DMS153 (cell line): ENCODE measurements at places on chromosomes 16 and 17.

DNA sequence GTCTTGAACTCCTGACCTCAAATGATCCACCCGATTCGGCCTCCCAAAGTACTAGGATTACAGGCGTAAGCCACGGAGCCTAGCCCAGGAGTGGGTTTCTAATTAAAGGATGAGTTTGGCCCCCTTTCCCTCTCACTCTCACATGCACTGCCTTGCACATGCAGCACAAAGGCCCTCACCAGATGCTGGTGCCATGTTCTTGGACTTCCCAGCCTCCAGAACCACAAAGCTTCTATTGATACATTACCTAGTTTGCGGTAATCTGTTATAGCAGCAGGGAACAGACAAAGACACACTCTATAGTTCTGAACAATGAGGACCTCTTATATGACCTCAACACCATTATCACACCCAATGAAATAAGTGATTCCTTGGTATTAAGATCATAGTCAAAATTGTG lies 17.9 kb upstream of the ITGAD start:
- DNase-seq, result no peak

DNA sequence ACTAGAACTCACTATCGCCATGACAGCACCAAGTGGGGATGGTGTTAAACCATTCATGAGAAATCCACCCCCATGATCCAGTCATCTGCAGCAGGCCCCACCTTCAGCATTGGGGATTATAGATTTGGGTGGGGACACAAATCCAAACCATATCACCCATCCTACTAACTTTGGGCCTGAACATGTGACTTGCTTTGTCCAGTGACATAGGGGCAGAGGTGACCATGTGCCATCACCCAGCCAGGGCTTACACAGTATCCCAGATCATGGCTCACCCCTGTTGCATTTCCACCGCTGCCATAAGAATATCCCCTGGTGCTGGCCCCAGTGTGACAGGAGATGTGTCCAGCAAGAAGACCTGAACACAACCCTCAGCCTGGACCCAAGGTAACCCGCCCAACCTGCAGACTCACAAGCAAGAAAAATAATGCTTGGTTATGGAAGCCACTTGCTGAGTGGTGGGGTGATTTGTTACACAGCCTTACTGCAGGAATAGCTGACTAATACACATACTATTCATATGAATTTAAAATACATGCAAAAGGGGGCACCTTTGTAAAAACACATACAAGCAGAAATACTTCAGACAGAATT lies 130.9 kb downstream of the GSG1L start:
- DNase-seq, result no peak

GRCh38 chr16:55021595-55022475 lies 91.2 kb downstream of the IRX5 start:
- DNase-seq, result no peak

- no peak for DNase-seq
These were observed 581 bp downstream of the CHST5 start for GRCh38 chr16:75535211-75535843.

DNA sequence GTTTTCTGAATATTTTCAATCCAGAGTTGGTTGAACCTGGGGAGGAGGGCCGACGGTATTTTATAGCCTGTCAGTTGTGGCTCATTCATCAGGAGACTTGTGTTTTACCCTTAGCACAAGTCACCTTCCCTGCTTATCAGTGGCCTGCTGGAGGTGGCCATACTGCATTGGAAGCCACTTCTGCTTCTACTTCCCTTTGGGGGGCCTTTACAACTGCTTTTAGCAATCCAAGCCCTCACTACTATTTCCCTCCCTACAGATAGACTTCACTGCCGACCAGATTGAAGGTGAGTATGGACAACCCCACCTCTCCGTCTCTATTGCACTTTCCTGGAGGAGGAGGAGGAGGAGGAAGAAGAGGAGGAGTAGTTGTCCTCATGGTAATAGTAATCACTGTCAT lies 4.4 kb downstream of the MYL4 start:
- DNase-seq, result no peak

DNA sequence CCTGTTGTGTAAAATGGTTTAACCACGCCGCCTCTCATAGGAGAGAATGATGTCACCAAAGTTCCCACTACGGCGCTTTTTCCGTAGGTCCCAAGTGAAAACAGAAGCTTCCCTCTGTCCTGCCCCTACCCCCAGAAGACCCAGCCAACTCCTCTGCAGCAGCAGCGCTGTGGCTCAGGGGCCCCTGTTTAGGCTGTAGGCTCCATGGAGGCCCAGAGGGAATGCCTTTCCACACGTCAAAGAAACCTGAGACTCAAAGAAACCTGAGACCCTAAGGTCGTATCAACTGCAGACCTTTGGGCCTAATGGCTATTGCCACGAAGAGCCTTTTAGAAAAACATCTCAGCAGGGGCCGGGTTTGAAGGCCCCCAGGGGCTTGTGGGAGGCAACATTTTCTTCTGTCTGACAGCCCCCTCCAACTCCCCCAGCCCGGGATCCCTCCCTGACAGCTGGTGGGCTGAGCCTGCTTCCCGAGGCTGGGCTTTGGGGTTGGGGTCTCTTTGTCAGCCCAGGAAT lies 43.1 kb upstream of the MEAK7 start:
- DNase-seq, result no peak

DNA sequence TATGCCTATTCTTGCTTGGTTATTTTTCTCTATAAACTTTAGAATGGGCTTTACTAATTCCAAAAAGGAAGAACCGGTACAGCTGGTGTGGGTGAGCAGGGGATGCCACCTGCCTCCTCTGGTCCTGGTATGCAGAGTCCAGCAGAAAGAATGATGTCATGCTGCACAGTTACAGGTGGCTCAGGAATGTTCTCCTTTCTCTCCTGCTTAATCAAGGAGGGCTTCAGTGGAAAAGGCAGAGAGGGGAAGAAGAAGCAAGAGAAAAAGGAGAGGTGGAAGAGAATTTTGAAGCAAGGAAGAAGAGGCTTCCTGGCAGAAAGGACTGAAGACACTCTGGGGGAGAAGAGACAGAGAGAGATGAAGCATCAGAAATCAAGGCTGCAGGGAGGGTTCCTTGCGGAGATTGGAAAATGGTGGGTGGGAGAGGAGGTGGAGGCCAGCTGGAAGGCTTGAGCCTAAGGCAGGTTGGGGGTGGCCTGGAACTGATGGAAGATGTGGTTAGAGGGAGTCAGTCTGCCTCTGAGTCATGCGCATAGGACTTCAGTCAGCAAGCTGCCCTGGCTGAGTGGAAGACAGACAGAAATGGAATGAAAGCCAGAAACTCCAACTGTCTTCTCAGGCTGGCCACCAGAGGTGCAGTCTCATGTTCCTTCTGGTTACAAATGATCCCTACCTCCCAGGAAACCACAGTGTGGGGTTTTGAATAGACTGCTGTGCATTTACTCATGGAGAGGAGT lies 64.6 kb upstream of the CRHR1 start:
- no peak for DNase-seq

- DNase-seq, result no peak
These were observed at the start of gene C17orf113 for GRCh38 chr17:42050393-42051012. TSS of gene C17orf113 (minus strand) at chr17:42050601. CDS start at chr17:42043376, 7,225 bp downstream.

- no peak for DNase-seq
These were observed 39.8 kb upstream of the DYNLRB2 start for GRCh38 chr16:80500961-80501525.

DNA sequence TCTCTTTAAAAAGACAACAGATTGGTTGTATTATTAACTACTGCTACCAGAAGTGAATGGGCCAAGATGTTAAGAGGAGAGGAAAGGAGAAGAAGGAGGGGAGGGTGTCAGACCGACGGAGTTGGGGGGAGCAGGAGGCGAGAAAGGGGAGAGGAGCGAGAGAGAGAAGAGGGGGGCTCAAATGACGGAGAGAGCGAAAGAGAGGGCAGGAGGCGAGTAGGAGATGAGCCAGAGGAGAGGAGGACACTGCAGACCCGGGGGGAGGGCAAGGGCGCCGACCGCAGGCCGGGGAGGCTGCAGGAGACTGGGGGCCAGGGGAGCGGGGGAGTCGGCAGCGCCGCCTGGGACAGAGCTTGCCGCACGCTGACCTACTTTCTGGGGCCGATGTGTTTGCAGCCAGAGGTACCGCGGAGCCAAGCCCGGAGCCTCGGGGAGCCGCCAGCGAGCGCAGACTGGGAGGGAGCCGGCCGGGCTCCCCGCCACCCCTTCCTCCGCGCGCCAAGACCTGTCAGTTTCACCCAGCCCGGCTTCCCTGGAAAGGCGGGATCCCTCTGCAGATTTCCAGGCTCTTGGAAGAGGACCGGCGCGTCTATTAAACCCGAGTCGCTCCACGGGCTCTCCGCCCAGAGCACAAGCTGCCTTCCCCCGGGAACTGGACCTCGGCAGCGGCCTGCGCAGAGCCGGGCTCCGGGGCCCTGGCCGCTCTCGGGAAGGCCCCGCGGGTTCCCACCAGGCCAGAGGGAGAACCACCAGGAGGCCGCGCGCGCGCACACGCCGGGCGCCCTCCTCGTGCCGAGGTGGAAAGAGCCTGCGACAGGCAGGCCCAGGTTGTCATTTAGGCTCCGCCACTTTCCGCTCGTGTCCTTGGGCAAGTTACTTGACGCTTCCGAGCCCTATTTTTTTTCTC lies 74.6 kb downstream of the CMC2 start:
- DNase-seq, result no peak

- no peak for DNase-seq
These were observed 2.5 kb upstream of the C16orf90 start for GRCh38 chr16:3497771-3498170.

GRCh38 chr16:49855822-49856671 lies at the start of gene ZNF423:
TSS of gene ZNF423 (minus strand) at chr16:49856112. CDS start at chr16:49855774, 338 bp downstream.
- no peak for DNase-seq

DNA sequence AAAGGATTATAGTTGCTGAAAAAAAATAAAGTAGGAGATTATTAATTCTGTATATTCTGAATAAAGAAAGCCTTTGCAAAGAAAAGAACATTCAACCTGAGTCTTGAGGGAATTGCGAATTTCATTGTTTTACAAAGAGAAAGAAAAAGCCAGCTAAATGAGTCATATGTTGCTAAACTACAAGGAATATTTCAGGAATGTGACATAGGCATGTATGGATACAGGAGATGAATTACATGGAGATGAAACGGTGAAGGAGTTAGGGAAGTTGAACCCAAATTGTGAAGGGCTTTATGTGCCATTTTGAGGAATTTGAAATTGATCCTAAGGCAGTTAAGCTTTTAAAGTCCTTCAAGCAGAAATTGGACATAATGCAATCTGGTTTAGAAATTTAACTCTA lies 177.3 kb upstream of the RBL2 start:
- DNase-seq, result no peak

GRCh38 chr17:42518755-42519545 lies 17.1 kb upstream of the NAGLU start:
- no peak for DNase-seq

DNA sequence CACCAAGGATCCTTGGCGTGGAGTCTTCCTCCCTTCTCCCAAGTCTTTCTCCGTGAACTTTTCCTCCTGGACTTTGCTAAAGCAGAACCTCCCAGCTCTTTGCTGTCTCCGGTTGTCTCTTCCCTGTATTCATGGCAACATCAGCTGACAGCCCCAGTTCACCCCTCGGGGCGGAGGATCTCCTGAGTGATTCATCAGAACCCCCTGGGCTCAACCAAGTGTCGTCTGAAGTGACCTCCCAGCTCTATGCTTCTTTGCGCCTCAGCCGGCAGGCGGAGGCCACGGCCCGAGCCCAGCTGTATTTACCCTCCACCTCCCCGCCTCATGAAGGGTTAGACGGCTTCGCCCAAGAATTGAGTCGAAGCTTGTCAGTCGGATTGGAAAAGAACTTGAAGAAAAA lies 943 bp downstream of the CNTROB start:
- no peak for DNase-seq

DNA sequence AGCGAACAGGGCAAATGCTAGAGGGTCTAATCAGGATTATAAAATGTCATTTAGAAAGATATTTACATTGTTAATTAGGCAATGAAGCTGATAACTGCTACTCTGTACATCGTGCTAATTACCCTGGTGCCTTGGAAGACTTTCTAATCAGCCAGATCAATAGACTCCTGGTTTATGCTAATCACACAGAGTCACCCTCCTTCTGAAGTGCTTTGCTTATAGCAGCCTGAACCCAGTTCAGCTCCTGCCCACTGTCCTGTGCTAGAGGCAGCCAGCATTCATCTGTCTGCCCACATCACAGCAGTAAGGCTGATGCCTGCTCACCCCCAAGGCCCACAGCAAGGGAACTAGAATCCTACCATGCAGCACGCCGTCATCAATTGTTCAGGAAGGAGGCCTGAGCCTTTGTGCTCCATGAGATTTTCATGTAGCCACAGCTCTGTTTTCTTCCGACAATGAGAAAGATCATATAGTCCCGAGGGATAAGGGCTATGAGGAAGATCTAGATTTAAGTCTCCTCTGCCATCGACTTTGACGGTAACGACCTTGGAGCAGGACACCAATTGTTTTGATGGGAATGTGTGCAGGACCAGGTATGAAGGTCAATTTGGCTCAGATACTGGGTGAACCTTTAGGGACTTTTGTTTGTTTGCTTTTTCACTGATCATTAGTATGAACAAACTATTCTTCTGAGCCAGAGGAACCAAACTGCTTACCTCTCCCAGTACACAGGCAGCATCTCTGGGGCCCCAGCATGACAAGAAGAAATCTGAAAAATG lies 12.5 kb upstream of the LYRM9 start:
- no peak for DNase-seq

DNA sequence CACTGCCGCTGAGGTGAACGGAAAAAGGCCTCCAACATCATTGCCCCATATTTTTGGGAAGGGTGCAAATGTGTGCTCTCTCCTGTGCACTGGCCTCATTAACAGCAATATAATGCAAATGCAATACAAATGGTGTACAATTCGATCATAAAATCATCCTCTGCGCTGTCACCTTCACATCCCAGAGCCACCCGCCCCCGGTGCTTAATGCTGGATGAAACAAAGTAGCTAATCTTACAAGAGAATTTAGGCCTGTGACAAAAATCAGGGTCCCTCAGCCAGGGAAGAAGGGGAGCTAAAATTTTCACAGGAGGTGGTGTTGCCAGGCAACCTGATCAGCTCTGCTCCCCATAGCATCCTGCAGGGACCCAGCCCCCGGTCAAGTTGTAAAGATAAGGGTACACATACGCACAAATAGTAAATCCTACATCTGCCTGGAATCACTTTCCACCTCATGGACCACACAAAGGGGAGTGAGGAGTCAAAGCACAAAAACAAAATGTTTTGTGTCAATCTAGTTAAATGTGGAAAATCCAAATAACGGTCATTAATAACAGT lies 3.0 kb downstream of the TBC1D16 start:
- DNase-seq, result no peak

- DNase-seq, result no peak
These were observed 71.0 kb downstream of the CDRT15 start for GRCh38 chr17:14165616-14166015.

DNA sequence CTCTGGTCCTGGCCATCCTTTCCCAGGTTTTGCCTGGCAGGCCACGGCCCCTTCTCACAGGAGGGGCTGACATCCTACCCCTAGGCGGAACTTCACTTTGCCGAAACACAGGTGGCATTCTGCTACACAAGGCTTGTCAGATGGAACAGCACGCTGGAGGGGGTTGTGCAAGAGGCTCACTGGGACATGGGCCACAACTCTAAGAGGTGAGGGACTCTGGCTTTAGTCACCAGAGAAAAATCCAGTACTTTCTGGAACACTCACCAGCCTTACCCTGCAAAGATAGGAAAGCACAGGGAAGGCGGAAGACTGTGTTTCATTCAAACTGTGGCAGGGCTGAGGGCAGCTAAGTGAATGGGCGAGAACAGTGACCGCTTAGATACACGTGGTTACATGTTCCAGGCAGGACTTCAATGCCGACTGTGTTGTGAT lies 18.3 kb downstream of the CDC42EP4 start:
- DNase-seq, result no peak
